Occipital lobe (tissue), 3 donors: ENCODE measurements at places on chromosomes 2 and 18.

- no peak for DNase-seq
Measured at GRCh38 chr2:172927641-172928357, 147.8 kb upstream of the MAP3K20 start.

- DNase-seq = no peak
Measured at GRCh38 chr18:59996370-59996966, 96.7 kb downstream of the PMAIP1 start.

GRCh38 chr2:12704378-12704777 lies 12.4 kb upstream of the TRIB2 start:
- DNase-seq = no peak

GRCh38 chr18:46321955-46322354 lies 217.8 kb downstream of the HAUS1 start:
- DNase-seq = no peak

DNA sequence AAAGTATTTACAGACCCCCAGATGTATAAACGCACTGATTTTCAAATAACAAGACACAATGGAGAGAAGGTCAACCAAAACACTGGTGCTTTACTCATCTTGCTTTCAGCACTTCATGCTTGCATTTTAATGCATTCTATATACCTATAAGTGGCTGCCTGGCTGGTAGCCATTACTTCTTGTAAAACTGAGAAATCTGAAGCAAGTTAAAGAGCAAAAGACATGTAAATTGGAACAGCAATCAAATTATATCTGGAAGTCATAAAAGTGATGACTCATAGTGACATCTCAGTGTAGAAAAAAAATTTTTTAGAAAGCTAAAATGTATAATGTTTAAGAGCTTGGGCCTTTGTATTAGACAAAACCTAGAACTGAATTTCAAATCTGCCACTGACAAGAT lies 106.2 kb downstream of the CCDC141 start:
- DNase-seq = no peak
